ENCODE measurements at places on chromosomes 12 and 14.

- DNase-seq, result no peak
Observed at GRCh38 chr12:48691826-48692487, 9.9 kb upstream of the KANSL2 start.

DNA sequence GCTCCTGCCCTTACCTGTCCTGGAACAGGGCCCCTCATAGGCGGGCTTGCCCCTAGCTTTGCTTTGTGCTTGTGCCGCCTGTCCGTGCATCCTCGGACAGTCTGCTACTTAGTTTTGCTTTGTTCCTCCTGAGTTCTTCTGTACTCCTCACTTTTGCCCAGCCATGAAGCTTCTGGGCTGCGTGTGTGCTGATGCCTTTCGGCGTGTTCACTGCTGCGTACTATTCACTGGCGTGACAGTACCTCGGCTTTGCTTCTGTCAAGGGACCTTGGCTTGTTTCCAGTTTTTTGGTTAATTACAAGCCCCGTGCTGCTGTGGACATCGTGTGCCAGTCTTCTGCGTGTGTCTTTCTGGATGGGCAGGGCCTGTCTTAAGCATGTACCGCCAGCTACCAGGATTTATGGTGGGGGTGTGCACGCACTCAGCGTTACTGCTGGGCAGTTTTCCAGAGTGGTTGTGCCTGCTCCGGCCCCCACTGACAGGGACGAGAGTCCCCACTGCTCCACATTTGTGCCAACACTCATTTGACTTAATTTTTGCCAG lies 2.5 kb downstream of the PACS2 start:
- DNase-seq, result no peak

GRCh38 chr12:13163868-13164635 lies 32.5 kb upstream of the EMP1 start:
- no peak for DNase-seq

DNA sequence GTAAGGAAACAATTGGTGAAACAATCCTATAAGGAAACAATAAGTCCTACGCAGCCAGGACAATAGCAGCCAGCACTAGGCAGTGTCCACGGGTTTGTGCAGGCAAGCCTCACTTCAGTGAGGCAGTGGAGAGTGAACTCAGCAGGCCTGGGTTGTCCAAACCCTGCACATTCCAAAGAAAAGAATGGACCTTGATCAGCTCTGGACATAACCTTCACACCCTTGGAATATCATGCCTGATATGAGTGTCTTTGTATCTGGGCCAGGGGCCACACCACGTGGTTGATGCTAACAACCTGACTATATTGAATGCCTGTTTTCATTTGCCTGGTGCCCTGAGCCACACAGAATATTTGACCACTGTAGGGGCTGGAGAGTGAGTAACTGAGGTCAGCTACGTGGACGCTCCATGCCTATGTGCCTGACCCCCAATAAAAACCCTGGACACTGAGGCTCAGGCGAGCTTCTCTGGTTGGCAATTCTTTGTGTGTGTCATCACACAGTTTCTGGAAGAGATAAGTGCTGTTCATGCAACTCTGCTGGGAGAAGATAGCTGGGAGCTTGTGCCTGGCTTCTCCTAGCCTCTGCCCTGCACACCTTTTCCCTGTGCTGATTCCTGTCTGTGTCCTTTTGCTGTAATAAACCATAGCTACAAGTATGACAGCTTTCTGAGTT lies 81.4 kb upstream of the NCOR2 start:
- DNase-seq, result no peak

- no peak for DNase-seq
Observed at GRCh38 chr12:115308918-115309317, 624.9 kb upstream of the TBX3 start.

GRCh38 chr12:112179341-112179740 lies 54.0 kb downstream of the TRAFD1 start:
- no peak for DNase-seq

DNA sequence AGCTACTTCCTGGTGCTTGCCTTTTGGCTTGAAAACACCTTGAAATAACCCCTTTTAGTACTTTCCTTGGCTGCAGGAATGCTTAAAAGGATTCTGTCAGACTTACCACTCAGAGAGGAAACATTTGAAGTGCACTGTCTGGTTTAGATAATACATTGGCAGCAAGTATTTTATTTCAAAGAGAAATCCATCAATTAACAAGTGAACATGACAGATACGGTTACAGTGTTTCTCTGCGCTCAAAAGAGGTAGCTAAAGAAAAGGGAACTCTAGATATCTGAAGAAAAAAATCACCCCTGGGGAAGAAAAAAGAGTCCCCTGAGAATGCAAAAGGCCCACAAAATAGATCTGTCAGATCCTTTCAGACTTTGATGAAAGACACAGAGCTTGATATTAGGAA lies 421.9 kb downstream of the LRFN5 start:
- DNase-seq, result no peak

DNA sequence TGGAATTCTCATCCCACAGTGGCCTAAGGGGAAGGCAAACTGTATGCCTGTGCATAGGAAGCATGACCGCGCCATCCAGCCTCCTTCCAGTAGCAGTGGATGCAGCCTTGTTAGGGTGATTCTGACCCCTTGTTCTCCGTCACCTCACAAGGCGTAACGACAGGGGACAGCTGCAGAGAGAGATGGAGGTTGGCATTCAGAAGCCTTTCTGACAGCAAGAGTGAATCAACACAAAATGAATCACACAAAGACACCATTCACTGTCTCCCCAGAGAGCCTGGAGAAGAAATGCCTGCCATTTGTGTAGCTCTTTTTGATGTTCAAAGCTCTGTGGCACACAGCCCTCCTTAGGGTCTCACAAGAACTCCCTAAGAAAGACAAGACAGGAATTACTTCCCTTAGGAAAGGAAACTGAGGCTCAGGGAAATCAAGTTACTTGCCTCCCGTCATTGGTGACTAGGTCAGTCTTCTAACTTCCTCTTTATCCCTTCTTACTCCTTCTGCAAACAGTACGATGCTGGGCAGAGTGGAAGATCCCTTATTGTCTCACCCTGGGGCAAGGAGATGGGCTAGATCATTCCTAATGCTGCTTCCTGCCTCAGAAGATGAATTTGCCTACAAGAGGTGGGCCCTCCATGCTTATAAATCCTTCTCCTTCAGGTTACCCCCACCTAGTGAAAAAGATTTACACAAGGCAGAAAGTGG lies 280.9 kb downstream of the CACNA1C start:
- DNase-seq, result no peak

- DNase-seq, result no peak
Observed at GRCh38 chr12:701896-702539, 38.8 kb upstream of the NINJ2 start.

DNA sequence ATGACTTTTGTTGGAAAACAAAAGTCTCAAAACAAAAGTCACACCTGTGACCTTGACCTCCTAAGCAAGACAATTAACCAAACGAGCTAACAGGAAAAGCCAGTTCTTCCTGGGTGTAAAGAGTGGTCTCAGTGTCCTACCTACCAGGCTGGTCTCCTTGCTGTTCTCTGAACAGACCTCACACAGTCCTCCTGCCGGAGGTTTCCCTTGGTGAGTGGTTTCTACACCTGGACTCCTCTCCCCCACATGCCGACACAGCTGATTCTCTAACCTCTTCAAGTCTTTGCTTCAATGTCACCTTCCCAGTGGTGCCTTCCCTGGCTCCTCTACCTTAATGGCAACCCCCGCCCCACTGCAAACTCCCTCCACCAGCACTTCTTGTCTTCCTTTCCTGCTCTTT lies 238.6 kb downstream of the ZFP36L1 start:
- no peak for DNase-seq

GRCh38 chr12:93181409-93181965 lies 196.2 kb upstream of the NUDT4 start:
- no peak for DNase-seq
